ENCODE measurements at places on chromosomes 12 and 14.
A peak's percentile ranks its signal among the peaks of the same experiment; 100 is the strongest.

GRCh38 chr14:80798211-80798610, 143.3 kb downstream of the CEP128 start:
- DNase-seq = no peak

- DNase-seq = no peak
Measured at GRCh38 chr14:75566321-75566720, 12.1 kb upstream of the FLVCR2 start.

DNA sequence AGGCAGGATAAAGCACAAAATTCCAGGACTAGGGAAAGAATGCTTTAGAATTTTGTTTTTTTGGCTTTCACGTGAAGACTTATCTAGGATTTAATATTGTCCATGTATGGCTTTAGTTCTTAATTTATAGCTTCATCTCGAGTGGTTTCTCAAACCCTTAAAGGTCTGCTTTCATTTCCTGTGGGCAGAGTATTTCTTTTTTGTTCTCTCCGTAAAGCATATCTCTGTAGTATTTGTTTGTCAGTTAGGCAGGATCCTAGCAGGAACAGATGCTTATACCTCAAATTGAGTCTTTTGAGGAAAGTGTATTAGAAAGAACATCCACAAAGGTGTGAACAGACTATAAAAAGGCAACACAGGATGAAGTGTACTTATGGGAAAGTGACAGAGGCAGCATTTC, 697.1 kb upstream of the SEL1L start:
- no peak for DNase-seq

DNA sequence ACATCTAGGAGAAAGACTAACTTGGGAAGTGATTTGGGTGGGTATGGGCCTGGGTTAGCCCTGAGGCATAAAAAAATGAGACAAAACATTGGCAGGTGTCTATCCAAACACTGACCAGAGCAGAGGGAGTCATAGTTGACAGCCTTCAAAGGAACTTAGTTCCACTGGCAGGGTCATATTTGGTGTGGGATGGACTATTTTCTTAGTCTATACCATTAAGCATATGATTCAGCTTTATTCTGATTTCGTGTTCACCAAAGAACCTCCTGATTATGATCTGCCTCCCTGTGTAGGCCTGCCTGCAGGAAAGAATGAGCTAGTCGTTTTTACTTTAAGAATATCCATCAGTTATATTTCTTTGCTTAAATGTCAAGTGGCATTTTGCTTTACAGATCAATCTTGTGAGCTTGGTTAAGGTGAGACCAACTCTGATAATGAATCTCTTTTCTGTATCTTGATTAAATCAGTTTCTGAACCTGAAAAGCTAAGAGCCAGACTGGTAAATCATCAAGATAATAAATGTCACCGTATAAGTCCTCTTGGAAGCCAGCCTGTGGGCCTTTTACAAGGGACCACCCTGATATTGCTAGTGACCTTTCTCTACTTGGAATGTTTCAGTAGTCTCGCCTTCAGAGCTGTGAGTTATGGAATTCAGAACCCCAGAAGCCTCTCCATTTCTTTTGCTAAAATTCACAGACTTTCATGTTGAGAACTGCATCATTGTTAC, 182.9 kb downstream of the MON2 start:
- no peak for DNase-seq

GRCh38 chr14:61560323-61560722, 135.0 kb upstream of the HIF1A start:
- no peak for DNase-seq

DNA sequence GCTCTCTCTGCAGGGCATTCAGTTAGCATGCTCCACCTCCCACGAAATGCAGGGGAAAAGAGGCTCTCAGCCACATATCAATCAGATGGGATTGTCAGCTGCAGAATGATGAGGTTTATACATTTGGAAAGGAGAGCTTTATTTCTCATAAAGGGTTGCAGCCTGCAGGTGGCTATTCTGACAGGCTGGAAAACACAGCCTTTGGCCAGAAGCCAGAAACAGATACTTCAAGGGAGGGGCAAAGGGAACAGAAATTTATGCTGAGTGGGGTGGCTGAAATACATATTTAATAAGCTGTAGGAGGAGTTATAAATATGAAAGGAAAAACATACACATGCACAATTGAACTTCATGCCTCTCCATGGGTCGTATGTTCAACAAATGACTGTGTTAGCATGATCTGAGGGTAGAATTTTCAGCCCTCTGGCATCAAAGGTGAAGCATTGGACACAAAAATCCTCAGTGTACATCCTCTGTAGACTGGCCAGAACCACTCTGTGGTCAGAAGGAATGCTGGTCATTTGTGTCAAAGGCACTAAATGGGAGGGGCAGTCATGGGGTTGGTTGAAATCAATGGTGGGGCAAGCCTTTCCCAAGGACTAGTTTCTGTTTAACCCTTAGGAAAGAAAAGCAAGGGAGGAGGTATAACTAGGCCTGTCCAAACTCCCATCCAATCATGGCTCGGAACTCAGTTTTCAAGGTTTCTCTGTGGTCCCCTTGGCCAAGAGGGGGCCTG, 62.4 kb downstream of the TMX1 start:
- no peak for DNase-seq

DNA sequence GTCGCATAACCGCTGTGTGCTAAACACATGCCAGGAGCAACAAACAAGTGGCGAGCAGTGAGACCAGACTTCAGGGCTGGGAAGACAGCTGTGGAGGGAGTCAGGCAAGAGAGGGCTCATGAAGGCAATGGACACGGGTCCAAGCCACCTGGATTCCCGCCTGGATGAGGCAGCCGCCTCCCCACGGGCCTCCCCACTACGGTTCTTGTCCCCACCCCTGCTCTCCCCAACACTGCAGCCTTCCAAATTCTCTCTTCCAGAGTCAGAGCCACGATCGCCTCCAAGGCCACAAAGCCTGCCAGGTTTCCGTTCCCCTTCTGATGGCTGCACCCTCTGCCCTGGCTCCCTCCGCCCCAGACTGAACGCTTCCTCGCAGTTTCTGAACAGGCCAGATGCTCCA, 36.1 kb upstream of the PIWIL1 start:
- no peak for DNase-seq

DNA sequence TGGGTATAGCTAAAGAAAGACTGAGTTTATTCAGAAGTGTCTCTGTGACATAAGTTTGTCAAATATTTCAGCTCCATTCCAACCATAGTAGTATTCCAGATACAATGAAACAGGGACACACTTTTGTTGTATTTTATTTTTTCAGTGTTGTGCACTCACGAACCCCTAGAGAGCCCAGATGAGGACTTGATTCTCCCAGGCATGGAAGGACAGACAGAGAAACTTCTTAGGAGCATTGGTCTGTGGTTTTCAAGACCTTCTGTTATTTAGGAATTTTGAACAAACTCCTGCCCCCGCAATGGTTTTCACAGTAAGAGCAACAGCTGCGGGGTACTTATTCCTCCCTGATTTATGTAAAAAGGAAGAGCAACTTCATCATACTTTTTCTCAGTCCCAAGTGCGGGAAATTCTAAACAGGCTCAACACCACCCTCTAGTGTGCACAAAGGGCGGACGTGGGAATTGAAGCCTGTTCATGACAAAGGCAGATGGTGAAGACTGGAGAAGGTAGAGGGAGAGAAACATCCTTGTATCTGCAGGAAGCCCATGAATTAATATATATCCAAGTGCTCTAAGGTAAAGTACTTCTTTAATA, 147.6 kb downstream of the PAH start:
- peak; percentile 72 for DNase-seq

- no peak for DNase-seq
Measured at GRCh38 chr12:10664499-10664898, 9.4 kb downstream of the STYK1 start.

DNA sequence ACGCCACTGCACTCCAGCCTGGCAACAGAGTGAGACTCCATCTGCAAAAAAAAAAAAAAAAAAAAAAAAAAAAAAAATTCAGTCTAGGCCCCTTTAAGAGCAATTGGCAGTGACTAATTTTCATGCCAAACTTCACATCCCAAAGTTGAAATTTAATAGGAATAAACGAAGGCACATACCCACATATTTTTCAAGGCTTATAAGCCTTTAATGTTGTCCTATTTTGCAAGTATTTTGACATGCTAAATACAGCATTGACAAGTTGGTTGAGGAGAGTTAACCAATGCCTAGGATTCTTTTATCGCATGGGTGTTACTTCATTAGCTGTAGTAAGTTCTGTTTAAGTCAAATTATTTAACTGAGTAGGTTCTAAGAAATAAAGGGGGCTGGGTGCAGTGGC, 23.5 kb upstream of the HIP1R start:
- no peak for DNase-seq

- DNase-seq = no peak
Measured at GRCh38 chr14:75204116-75204515, 27.7 kb upstream of the TMED10 start.

DNA sequence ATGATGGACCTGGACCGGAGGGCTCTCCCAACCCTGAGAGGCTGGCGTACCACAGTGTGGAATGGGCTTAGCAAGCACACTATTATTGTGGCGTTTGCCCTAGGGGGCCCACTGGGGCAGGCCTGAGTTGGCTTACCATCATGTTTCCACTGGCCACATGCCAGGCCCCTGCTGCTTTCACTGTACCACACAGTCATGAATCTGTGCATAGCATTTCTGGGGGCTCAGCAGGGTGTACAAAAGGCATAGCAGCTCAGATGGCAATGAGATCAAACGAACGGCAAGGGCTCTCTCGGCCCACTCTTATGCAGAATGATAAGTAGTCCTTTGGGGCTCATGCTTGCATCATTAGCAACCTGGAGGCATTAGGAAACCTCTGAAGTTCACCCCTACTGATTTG, 137.0 kb upstream of the HIF1A start:
- DNase-seq = no peak

DNA sequence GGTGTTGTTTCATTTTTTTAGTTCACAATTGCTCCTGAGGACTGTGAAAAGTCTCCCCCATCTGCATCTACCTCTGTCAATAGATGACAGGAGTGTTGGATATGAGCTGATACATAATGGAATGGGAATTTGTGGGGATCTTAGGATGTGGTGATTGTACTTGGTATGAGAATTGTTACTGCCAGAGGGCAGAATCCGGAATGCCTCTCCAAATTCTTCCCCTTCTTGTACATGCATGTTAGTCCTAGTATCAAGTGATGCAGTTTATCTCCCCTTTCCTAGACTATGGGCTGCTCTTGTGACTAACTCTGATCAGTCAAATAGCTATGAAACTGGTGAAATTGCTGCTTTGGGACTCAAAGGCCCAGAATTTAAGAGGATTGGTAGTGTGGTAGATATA, 24.8 kb upstream of the NOVA1 start:
- no peak for DNase-seq

DNA sequence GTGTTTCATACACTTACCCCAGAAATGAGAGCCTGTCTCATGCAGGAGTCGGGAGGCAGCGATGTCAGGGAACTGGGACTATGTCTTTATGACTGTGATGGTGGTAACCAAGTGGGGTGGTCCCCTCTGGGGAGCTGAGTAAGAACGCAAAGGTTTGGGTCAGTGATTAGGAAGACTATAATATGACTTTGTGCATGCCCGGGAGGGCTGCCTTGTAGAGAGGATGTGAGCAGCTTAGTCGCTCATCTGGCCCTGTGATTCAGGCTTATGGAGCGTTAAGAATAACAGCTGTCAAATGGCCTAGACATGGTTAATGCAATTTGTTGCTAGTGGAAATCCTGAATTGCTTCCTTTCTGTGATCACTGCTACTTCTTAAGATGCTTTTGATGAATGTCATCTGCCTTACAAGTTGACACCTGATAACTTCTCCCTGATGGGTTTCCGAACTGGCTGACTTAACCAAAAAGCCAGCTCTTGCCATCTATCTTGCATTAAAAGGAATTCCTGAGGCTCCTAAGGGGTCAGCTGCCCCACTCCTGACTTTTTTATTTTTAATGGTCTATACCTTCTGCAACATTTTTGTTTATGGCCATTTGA, 35.4 kb upstream of the AACS start:
- DNase-seq = peak; percentile 68

DNA sequence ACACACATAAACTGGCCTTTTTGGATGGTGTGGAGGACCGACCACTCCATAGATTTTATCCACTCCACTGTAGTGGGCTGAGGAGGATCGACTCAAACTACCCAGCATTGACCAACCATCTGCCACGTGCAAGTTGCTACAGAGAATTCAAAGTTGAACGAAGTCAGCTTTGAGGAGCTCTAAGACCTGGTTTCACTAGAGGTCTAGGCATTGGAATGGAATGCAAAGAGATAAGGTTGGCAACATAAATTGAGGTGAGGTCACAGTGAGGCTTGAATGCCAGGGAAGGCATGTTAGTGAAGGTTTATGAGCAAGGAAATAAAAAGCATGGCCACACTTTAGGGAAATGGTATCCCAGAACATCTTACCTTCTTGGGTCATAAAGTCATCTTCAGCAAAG, 14.5 kb downstream of the VWF start:
- no peak for DNase-seq

DNA sequence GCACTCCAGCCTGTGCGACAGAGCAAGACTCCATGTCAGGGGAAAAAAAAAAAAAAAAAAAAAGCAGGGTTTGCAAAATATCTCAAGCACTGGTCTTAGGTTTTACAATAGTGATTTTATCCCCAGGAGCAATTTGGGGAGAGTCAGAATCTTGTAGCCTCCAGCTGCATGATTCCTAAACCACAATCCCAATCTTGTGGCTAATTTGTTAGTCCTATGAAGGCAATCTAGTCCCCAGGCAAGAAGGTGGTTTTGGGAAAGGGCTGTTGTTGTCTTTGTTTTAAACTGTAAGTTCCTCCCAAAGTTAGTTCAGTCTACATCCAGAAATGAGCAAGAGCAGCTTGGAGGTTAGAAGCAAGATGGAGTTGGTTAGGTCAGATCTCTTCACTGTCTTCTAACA, 135.7 kb downstream of the PLXNC1 start:
- DNase-seq = no peak

GRCh38 chr12:27383429-27384260, 51.0 kb downstream of the BMAL2 start:
- DNase-seq = peak; percentile 81

- peak; percentile 41 for DNase-seq
Measured at GRCh38 chr12:10607885-10608458, 5.4 kb downstream of the MAGOHB start.

DNA sequence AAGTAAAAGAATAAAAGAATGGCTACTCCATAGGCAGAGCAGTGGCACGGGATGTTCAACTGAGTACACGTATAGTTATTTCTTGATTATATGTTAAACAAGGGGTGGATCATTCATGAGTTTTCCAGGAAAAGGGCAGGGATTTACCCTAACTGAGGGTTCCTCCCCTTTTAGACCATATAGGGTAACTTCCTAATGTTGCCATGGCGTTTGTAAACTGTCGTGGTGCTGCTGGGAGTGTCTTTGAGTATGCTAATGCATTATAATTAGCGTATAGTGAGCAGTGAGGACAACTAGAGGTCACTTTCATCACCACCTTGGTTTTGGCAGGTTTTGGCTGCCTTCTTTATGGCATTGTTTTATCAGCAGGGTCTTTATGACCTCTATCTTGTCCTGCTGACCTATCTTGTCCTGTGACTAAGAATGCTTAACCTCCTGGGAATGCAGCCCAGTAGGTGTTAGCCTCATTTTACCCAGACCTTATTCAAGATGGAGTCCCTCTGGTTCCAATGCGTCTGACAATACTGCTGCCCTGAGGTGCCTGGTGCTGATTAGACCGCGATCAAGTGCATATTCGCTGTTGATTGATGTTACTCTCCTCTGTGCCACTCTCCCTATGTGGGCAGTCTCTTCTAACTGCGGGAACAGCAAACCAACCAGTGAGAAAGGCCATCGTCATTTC, 67.6 kb upstream of the AMN1 start:
- DNase-seq = no peak
